Suppressor macrophage (primary cell): ENCODE measurements at places on chromosomes 12 and 14.

DNA sequence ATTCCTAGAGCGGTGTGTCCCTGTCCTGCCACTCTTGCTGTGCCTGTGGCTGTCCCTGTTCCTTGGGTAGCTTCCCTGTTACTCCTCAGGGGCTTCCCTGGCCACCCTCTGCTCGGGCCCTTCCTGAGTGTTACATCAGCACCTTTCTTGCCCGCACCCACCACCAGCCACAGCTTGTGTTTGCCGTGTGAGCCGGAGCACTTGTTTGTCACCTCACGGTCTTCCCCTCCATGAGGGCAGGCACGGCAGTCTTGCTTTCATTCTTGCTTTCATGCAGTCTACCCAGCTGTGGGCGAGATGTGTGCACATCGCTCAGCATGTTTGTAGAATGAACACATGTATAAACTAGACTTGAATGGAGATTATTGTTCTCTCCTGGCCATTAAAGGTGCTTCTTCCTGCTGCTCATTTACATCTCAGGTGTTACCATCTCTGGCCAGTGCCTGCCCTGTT lies 42.0 kb downstream of the TRAF3 start:
- DNase-seq = no peak

- peak; percentile 47 for DNase-seq
Measured at GRCh38 chr14:55354500-55354899, 57.1 kb downstream of the ATG14 start.

- no peak for DNase-seq
Measured at GRCh38 chr14:92421751-92422150, 91.8 kb upstream of the RIN3 start.

GRCh38 chr12:48788854-48789775 lies at the start of gene ADCY6:
Gene ADCY6, minus strand, starts transcription at chr12:48789089. Its CDS starts 5,655 bp downstream, at chr12:48783434.
- DNase-seq = peak; percentile 32

GRCh38 chr14:72636094-72636493 lies 257.8 kb downstream of the DPF3 start:
- no peak for DNase-seq

- no peak for DNase-seq
Measured at GRCh38 chr12:26534071-26534470, 298.9 kb downstream of the ITPR2 start.

GRCh38 chr12:116714175-116714574 lies 23.7 kb downstream of the SPRING1 start:
- no peak for DNase-seq

DNA sequence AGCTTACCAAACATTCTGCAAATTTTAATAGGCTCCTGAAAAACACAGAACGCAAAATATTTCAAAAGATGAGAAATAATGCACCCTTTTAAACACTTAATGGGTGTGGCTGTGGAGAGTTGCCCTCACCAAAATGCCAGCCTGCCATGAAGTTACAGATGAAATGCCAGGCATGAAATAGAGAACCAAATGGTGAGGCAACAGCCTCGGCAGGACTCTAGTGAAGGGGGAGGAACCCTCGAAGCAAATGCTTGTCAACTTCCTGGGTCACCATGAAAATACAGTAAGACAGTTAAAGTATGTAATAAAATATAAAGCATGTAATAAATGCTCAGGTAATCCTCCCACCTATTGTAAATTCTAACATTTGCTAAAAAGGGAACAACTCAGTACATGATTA lies 24.1 kb downstream of the DUSP16 start:
- DNase-seq = peak; percentile 26

GRCh38 chr12:57779736-57780135 lies 2.9 kb upstream of the TSFM start:
- DNase-seq = no peak

DNA sequence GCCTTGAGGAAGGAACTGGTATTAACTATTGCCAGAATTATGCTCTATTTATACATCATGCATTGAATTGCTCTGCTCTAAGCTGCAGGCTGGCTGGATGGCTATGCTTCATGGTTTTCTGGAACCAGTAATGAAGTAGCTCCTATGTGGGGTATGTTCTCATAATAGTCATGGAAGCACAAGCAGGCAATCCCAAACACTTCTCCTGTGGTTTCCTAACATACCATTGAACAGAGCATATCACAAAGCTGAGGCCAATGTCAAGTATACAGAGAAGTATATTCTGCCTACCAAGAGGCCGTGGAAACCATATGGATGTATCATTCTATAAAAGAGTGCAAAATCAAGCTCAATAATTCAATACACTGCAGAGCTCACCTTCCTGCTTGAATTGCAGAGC lies 1752.4 kb upstream of the FLRT2 start:
- DNase-seq = no peak

GRCh38 chr12:111556676-111557075 lies 42.4 kb downstream of the ATXN2 start:
- DNase-seq = no peak

GRCh38 chr12:212715-213526 lies 1.0 kb downstream of the SLC6A12 start:
- DNase-seq = peak; percentile 24

DNA sequence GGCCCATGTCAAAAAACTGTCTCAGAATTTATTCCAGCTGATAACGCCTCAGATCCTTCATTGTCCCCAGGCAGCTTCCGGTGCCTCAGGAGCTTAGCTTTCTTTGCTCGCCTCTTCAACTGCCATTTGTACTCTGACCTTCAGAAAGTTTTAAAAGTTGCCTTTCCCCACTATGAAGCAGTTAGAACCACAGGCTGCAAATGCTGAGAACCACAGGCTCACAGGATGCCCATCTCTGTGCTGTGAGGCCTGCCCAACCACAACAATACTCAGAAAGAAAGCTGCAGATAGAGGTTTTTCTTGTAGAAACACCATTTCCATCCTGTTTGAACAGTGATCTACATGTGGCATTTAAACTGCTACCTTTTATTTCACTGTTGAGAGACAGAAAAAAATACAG lies 131.1 kb downstream of the PRKCH start:
- DNase-seq = no peak

- no peak for DNase-seq
Measured at GRCh38 chr12:107472308-107472707, 213.3 kb upstream of the PWP1 start.

DNA sequence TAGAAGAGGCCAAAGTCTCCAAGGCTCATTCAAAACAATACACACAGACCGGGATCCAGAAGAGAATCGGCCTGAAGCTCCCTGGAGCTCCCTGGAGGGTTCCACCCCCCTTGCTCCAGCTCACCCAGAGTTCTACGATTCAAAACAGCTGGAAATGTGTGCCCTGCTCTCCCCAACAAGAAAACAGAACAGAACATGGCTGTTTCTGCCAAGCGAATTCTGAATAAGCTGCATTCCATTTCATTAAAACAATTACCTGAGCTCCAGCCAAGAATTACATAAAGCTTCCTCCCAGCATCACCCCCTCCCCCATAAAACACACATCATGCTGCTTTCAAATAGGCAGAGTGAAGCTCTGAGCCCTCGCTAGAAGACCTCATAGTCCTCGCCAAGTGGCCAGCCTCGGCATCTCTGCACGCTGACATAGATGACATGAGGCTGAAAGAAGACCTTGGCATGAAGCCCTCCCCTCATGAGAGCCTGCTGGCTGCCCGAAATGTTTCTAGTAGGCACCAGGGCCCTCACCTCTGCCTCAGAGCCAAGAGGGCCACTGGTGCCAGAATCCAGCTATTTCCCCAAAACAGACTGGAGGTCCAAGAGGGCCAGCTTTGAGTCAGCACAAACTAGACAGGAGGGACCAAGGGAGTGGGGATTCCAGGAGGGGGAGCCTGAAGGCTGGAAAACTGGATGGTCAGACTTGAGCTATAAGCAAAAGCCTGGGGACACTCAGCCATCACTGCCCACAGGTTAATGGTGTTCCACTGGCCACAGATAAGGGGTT lies 8.3 kb downstream of the PXN start:
- DNase-seq = no peak

GRCh38 chr14:24298892-24299254 lies 707 bp downstream of the DHRS1 start:
- DNase-seq = peak; percentile 34

- DNase-seq = no peak
Measured at GRCh38 chr14:75885829-75886228, 96.0 kb downstream of the TGFB3 start.

GRCh38 chr14:64971491-64971942 lies 619 bp downstream of the RAB15 start:
- no peak for DNase-seq

GRCh38 chr14:21267431-21267845 lies 1.8 kb downstream of the HNRNPC start:
- DNase-seq = no peak

- DNase-seq = no peak
Measured at GRCh38 chr12:99111600-99111999, 466.5 kb downstream of the APAF1 start.

DNA sequence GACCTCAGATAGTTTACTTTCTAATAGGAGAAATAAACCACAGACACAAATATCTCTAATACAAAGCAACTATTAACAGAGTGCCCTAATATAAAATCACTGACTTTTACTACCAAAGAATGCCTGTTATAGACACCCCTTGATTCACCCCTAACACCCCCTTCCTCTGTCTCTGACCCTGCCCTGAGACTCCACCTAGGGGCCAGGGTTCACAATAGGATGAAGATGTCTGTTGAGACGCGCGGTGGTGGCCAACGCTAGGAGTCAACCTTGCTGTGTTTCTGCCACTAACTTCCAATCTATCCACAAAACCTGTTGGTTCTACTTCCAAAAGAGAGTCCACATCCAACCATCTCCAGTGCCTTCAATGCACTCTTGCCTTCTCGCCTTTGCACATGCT lies 10.9 kb upstream of the TC2N start:
- no peak for DNase-seq

DNA sequence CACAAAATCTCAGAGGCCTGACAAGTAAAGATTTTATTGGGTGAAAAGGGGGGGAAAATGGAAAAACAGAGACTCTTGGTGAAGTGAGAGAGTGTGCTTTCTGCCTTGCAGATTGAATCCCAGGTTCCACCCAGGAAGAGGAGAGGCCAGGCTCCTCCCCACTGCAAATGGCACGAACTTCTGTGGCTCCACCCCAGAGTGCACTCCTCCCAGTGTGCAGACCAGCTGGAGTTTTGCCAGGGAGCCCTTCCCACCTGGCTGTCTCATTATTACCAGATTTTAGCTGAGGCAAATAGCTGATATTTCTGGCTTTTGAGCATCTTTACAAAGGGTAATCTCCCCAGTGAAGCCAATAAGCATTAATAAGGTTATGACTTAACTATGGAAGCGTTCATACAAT lies 51.9 kb downstream of the TESPA1 start:
- no peak for DNase-seq

DNA sequence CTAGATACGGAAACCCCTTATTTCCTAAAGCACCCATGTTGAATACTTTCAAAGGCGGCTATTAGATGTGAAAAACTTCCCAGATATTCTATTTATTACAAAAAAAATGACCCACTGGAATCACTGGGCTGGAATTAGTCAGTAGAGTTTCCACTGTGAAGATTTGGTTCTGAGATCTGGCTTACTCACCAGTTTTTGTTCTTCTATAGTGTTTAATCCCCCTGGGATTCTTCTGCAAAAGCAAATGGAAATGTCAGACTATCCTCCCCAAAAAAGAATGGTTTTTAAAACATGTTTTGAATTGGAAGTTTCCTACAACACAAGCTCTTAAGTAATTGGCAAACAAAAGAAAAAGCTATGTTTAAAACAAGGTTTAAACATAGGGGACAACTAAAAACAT lies 166.4 kb downstream of the STXBP6 start:
- DNase-seq = no peak
